ENCODE measurements at places on chromosomes 1 and 21.

- DNase-seq = no peak
Measured at GRCh38 chr1:155120253-155120652, 7.4 kb upstream of the EFNA1 start.

- DNase-seq = no peak
Measured at GRCh38 chr1:167428395-167428794, 89.9 kb downstream of the CD247 start.

DNA sequence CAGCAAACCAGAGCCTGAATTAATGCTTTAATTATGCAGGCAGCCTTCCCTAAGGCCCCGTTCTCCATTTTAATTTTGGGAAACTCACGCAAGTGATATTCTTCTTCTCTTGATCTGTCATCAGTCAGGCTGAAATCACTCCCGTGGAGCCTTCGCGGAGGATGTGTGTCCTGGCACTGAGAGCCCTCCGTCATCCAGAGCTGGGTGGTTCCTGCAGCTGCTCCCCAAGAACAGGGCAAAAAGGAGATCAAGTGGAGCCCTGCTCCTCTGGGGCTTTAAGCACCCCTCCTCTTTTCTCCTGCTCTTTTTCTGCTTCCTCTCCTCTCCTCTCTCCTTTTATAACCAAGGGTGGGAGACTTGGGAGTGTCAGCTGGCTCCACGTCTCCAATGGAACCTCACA lies 133.2 kb upstream of the CACNA1E start:
- DNase-seq = no peak

DNA sequence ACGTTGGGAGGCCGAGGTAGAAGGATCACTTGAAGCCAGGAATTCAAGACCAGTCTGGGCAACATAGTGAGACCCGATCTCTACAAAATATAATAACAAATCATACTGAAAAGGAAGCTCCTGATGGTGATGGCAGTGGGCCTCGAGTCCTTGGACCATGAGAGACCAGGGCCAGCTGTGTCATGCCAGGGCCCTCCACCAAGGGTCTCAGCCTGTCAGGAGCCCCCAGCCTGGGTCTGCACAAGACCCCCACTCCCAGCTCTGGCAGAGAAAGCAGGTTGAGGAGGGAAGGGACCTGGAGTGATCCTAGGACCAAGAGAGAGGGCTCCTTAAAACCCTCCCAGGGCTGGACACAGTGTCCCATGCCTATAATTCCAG lies 6.7 kb upstream of the CTRC start:
- DNase-seq = no peak

DNA sequence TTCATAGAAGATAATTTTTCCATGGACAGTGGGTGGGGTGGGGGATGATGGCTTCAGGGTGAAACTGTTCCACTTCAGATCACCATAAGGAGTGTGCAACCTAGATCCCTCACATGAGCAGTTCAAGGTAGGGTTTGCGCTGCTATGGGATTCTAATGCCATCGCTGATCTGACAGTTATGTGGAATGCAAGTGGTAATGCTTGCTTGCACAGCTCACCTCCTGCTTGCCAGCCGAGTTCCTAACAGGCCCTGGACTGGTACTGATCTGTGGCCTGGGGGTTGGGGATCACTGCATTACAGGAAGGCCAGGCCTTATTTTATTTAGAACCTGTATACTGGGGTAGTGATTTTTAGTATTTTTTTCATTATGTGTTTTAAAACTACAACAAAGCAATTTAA lies 22.0 kb downstream of the MAN1A2 start:
- no peak for DNase-seq

DNA sequence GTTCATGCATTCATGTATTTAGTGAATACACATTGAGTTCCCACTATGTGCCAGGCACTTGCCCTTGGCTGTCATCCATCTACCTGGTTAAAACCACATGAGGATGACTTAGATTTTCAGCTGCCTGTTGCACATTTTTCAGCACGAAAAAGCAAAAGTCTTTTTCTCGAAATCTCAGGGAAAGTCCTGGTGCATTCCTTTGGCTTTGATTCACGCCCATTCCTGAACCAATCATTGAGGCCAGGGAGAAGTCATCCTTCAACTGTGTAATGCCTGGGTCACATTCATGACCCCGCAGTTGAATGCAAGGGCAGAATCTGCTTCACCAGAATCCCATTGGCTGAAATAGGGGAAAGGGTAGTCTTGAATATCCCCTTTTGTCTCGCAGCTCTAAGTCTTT lies 84.4 kb downstream of the RNF220 start:
- no peak for DNase-seq

DNA sequence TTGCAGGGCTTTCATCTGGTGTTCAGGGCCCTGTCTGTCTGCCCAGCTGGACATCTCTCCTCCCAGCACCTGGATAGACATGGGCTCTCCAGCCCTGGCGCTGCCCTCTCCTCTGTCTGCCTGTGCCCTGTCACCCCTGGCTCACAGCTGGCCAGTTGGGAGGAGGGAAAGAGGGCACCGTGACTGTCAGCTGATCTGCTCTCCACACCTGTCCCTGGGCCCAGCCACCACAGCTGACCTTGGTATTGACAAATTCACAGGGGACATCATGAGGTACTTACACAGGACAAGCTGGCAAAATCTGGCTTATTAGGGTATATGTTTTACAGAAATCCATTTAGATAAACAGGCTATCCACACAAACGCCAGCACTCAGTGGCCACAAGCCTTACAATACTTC lies 8.3 kb downstream of the TNR start:
- DNase-seq = no peak

GRCh38 chr1:186330758-186331157 lies 44.3 kb downstream of the TPR start:
- no peak for DNase-seq

DNA sequence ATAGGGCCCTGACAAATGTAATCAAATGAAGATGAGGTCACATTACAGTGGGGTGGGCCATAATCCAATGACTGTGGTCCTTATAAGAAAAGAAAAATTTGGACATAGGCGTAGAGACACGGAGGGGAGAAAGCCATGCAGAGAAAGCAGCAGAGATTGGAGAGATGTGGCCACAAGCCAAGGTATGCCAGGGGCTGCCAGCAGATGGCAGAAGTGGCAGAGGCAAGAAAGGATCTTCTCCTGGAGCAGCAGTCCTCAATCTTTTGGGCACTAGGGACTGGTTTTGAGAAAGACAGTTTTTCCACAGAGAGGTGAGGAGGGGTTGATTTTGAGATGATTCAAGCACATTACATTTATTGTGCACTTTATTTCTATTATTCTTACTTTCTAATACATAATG lies 355.1 kb downstream of the NPHP4 start:
- DNase-seq = peak; percentile 43

DNA sequence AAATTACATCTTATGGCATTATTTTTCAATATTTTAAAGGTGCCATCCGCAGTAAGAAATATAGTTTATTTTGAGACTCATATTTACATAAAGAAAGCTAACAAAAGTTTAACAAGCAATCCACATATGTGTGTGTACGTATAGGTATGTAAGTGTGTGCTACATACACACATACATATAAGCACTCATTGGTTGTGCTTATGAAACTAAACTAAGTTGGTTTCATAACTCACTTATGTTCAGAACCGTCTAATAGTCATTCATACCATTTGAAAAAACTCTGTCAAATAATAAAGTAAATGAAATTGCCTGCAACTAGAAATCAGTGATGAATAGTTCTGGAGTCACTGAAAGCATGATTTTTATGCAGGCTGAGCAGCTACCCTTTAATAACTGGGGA lies 14.1 kb downstream of the TATDN3 start:
- no peak for DNase-seq

- DNase-seq = no peak
Measured at GRCh38 chr1:24557711-24558131, 1.8 kb downstream of the NCMAP start.

DNA sequence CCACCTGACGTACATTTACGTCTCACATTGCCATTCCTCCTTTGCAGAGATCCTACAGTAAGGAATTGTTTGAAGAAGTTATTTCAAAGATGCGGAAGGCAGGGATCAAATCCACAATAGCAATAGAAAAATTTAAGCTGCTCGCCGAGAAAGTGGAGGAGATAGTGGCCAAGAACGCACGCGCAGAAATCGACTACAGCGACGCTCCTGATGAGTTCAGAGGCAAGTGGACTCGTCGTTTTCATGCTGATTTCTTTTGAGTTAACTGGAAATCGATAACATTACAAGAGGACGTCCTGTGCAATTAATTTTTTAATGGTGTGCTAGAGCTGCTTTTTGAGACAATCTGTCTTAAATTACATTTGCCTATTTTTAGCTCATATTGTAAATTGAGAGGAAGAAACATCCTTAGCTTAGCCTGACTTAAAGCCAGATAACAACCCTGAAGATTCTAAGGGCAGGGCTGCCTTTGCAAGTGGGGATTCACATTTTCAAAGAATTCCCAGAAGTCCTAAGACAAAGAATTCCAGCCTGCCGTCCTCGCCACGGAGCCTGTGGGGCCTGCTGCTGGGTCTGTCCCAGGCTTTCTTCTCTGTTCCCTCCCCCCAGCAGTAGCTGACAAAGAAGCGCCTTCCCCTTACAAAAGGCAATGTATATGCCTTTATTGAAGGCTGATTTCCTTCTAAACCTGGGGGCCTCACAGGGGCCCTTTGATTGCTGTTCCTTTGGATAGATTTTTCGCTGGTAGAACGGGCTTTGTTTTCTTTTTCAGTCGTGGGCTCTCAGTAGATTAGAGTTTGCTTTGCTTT lies 31.6 kb upstream of the KIF1B start:
- DNase-seq = no peak

DNA sequence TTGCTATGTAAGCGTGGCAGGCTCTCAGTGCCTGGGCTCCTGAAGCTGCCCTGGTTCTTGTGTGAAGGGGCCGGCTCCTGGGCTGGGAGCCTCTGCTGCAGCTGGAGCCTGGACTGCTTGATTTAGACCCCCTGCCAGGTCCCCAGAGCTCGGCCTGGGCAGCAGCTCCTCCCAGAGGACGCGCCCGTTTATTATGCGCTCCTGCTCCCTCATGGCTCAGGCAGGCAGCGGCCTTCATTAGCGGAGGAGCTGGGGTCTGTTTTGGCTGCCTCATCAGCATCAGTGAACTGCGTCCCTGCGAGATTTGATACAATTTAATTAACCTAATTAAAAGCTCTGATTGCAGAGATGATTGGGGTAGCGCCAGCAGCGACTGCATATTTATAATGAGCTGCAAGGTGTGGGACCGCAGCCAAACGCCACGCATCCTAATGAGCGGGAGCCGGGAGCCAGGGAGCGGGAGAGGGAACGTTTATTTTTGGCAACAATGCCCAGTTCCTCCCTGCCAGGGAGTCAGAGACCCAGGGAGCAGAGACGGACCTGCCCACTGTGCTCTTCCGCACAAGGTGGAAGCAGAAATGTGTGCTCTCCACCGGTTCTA lies 16.6 kb downstream of the UTP11 start:
- no peak for DNase-seq

Data from tibial nerve (tissue), 4 donors.